ENCODE measurements at places on chromosomes 11 and 22.

DNA sequence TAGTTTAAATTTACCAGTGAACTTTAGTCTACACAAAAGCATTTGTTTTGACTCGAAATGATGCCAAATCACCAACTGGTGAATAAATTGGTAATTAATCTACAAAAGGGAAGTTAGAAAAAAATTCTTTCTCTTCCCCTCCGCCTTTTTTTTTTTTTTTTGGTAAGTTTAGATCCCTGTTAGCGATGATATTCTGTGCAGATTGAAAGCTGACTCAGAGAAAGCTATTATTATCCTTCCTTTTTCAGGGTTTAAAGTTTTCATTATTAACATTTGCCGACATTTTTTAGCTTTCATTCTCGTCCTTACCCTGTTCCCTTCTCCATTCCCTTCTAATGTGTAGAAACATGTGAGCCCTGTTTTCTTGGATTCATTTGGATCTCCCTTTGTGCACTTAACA, 16.8 kb upstream of the NUP160 start:
- no peak for DNase-seq

- no peak for DNase-seq
Measured at GRCh38 chr11:125464270-125464662, 31.8 kb downstream of the FEZ1 start.

- peak; percentile 15 for DNase-seq
Measured at GRCh38 chr22:36486619-36487384, 5.4 kb upstream of the TXN2 start.

GRCh38 chr11:114606003-114606801, 10.6 kb upstream of the NXPE4 start:
- DNase-seq = no peak

Measured in Right ventricle myocardium inferior (tissue), 1 donor.